ENCODE measurements at places on chromosomes 16 and 17.
A peak's percentile ranks its signal among the peaks of the same experiment; 100 is the strongest.

DNA sequence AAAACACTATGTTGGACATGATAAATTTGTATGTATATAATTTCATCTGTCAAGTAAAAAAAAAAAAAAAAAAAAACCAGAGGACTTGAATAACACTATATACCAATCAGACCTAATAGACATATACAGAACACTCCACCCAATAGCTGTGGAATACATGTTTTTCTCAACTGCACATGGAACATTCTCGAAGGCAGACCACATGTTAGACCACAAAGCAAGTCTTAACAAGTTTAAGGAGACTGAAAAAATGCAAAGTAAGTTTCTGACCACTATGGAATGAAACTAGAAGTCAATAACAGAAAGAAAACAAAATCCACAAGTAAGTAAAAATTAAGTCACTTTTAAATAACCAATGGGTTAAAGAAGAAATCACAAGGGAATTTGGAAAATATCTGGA, 8.4 kb upstream of the CNTNAP4 start:
- no peak overlapping the region for H3K4me3 ChIP-seq
- H3K27me3 ChIP-seq: no peaks in the 10 kb centered on the region
- H3K4me1 ChIP-seq: no peaks in the 10 kb centered on the region
- no peaks in the 10 kb centered on the region for H3K36me3 ChIP-seq

GRCh38 chr17:63675231-63675606, 24.7 kb downstream of the LIMD2 start:
- H3K4me1 ChIP-seq: peaks cover 6% of the 10 kb centered on the region
- peaks cover 22% of the 10 kb centered on the region for H3K36me3 ChIP-seq
- no peaks in the 10 kb centered on the region for H3K27me3 ChIP-seq
- DNase-seq: no peak
- H3K27ac ChIP-seq: no peak overlapping the region

DNA sequence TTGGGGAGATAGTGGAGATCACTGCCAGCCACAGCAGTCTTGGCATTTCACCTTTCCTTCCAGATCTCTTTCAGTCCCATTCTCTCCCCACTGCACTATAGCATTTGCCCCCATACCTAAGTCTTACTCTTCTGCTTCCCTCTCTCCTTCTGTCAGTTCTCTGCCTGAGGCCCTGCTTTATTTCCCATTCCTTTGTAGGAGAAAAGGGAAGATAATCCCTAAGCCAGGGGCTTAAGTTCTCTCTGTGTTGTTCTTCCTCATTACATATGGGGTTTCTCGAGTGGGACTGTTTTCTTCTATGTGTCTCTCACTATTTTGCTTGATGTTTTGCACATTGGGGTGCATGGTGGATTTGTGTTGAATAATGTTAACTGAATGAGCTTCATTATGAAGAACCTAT, 6.4 kb downstream of the KDM6B start:
- DNase-seq: no peak
- H3K4me1 ChIP-seq: peaks cover 61% of the 10 kb centered on the region
- peak overlapping the region; percentile 99 for H3K4me3 ChIP-seq
- peak overlapping the region; percentile 90 for H3K27ac ChIP-seq
- H3K36me3 ChIP-seq: peaks cover 36% of the 10 kb centered on the region

DNA sequence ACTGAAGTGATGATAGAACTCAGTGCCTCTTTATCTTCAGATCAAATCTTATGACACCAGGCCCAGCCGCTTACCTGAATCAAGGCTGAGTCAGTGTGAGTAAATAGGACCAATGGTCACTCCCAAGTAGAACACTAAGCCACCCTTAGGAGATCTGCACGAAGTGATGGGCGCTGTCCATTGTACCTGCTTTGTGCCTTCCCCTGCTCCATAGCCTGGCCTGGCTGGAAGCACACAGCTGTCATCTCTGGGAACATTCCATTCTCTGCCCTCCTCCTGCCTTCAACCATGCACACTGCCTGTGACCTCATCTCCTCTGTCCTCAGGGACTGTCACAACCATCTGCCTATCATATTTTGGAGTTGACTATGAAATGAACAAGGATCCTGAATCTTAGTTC, 279.5 kb upstream of the ASIC2 start:
- no peaks in the 10 kb centered on the region for H3K36me3 ChIP-seq
- no peak overlapping the region for H3K27ac ChIP-seq
- H3K27me3 ChIP-seq: no peaks in the 10 kb centered on the region
- H3K4me3 ChIP-seq: no peak overlapping the region

- no peak for DNase-seq
- no peaks in the 10 kb centered on the region for H3K27me3 ChIP-seq
- no peak overlapping the region for H3K27ac ChIP-seq
- H3K4me1 ChIP-seq: no peaks in the 10 kb centered on the region
Measured at GRCh38 chr17:12133183-12133582, 112.5 kb downstream of the MAP2K4 start.

- H3K27ac ChIP-seq: no peak overlapping the region
- peaks cover 5% of the 10 kb centered on the region for H3K36me3 ChIP-seq
- no peaks in the 10 kb centered on the region for H3K4me1 ChIP-seq
- DNase-seq: no peak
- H3K4me3 ChIP-seq: no peak overlapping the region
Measured at GRCh38 chr17:29771546-29771945, 148.8 kb upstream of the CORO6 start.

- no peaks in the 10 kb centered on the region for H3K36me3 ChIP-seq
- H3K27me3 ChIP-seq: no peaks in the 10 kb centered on the region
- H3K27ac ChIP-seq: no peak overlapping the region
Measured at GRCh38 chr16:63530974-63531373, 1494.7 kb upstream of the CDH8 start.

GRCh38 chr17:59361386-59361785, 29.9 kb downstream of the YPEL2 start:
- peaks cover 62% of the 10 kb centered on the region for H3K4me1 ChIP-seq
- peak overlapping the region; percentile 96 for H3K27ac ChIP-seq
- peak overlapping the region; percentile 80 for H3K4me3 ChIP-seq

DNA sequence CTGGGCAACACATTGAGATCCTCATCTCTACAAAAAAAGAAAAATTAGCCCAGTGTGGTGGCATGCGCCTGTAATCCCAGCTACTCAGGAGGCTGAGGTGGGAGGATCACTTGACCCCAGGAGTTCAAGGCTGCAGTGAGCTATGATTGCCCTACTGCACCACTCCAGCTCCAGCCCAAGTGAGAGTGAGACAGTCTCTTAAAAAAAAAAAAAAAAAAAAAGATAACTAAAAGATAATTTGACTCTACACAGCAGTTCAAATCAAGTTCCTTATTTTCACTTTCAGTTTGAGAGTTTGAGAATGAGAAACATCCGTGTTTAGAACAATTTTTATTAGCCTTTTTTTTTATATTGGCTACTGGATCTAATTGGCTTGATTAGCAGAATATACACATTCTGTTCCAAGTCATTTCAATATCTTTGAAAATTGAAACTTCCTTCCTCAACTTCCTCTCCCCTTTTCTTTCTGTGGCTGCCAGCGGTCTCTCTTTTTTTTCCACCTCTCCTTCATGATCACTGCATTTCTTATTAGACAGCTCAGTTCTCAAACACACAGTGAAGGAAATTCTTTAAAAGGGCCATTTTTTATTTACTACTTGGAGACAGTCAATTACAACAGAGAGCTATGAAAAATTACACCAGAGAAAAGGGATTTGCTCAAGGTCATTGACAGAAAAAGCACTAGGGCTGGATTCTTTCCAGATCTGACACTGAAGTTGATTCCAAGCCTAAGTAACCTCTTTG, 4.5 kb upstream of the ACSF2 start:
- peak; percentile 69 for DNase-seq
- peaks cover 12% of the 10 kb centered on the region for H3K27me3 ChIP-seq
- H3K4me3 ChIP-seq: peak overlapping the region; percentile 81

DNA sequence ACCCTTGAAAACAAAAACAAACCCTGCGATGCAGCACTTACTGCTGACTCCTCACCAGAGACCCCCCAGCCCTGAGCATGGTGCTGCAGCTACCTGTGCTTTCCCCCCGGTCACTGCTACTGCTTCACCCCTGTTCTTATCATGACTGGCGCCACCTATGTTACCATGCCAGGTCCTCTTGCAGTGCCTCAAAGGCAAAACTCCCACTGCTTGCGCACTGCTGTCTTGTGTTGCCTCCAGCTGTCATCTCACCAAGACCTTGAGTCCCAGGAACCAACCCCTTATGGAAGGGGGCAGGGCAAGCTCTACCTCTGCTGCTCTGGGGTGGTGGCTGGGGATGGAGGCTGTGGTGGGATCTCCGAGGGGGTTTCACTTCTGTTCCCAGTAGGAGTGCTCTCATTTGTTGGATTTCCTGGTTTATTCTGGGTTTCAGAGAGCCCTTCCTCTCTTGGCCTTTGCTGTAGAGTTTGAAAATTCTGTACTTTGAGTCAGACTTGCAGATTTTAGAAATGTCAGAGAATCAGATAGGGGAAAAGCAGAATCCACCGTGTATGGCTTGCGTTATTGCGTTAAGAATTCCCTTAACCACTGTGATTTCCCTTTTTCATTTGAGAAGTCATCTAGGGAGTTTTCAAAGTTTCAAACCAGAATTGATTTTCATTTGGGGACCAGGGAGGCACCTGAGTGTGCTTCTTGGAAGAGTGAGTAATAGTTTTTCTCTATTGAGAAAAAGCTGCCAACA, 96.6 kb downstream of the SPECC1 start:
- no peaks in the 10 kb centered on the region for H3K36me3 ChIP-seq
- no peak for DNase-seq
- H3K27me3 ChIP-seq: peaks cover 19% of the 10 kb centered on the region
- no peak overlapping the region for H3K4me3 ChIP-seq
- no peak overlapping the region for H3K27ac ChIP-seq
- peaks cover 1% of the 10 kb centered on the region for H3K4me1 ChIP-seq

DNA sequence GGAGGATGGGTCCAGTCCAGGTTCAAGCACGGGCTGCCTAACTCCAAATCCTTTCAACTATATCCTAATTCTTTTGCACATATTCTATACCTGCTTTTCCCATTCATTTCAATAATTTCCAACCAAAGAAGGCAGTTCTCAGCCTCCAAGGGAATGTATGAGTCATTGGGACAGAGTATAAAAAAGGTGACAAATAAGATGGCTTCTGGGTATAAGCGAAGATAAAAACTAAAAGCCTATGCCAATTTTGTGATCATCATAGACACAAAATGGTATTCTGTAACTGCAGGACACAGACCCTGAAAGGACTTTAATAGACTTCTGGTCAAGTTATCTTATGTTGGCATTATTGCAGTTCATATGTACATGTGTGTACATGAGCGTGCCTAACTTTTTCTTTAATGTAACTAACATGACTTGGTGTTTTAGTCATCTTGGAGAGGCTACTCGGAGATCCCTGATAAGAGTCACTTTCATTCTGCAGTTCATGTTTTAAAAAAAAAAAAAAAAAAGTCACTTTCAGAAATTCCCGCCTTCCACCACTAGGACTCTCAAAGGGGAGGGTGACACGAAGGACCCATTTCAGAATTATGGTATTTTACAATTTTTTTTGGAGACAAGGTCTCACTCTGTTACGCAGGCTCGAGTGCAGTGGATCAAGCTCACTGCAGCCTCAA, 17.3 kb downstream of the COG1 start:
- H3K36me3 ChIP-seq: peaks cover 48% of the 10 kb centered on the region
- H3K4me1 ChIP-seq: peaks cover 21% of the 10 kb centered on the region
- peak overlapping the region; percentile 71 for H3K27ac ChIP-seq

DNA sequence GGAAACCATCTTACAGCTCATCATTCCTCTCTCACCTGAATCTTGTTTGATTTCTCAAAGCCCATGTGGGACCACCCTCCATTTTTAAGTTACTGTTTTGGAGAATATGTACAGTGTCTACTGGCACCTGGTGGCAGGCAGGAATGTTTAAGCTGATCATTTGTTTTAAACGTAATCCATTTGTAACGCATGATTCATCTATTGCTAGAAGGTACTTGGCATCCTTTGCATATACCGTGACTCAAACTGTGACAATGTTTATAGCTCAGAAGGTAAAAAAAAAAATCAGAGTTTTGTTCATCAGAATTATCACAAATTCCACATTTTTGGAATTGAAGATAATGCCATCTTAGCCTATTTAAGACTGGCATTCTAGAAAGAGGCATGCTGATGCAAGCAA, 1007.5 kb upstream of the EEF2KMT start:
- no peak for DNase-seq
- no peak overlapping the region for H3K4me3 ChIP-seq

GRCh38 chr16:68844211-68844564, 857 bp downstream of the TANGO6 start:
- no peak for DNase-seq
- no peaks in the 10 kb centered on the region for H3K27me3 ChIP-seq
- peak overlapping the region; percentile 95 for H3K27ac ChIP-seq
- H3K4me1 ChIP-seq: peaks cover 20% of the 10 kb centered on the region
- peak overlapping the region; percentile 87 for H3K4me3 ChIP-seq

GRCh38 chr17:81706757-81707624, 3.8 kb downstream of the MRPL12 start:
- no peak overlapping the region for H3K27ac ChIP-seq
- H3K36me3 ChIP-seq: peaks cover 50% of the 10 kb centered on the region
- DNase-seq: peak; percentile 58
- H3K4me3 ChIP-seq: no peak overlapping the region

- H3K27me3 ChIP-seq: peaks cover 10% of the 10 kb centered on the region
- H3K4me3 ChIP-seq: peak overlapping the region; percentile 88
- H3K4me1 ChIP-seq: peaks cover 11% of the 10 kb centered on the region
- peaks cover 27% of the 10 kb centered on the region for H3K36me3 ChIP-seq
Measured at GRCh38 chr16:82010649-82011048, 621 bp downstream of the SDR42E1 start.

- H3K27ac ChIP-seq: no peak overlapping the region
- no peak for DNase-seq
- H3K4me3 ChIP-seq: no peak overlapping the region
- H3K27me3 ChIP-seq: no peaks in the 10 kb centered on the region
- H3K36me3 ChIP-seq: no peaks in the 10 kb centered on the region
- H3K4me1 ChIP-seq: peaks cover 48% of the 10 kb centered on the region
Measured at GRCh38 chr17:31511580-31511979, 120.1 kb downstream of the RAB11FIP4 start.

All from activated CD4-positive, alpha-beta T cell treated with anti-CD3 and anti-CD28 coated beads, Interleukin-2, amount 10 ng/mL, durations not matched to agents 24 days and 14 days (primary cell).